ENCODE measurements at places on chromosomes 3 and 15.

GRCh38 chr3:23741036-23741706 lies 64.6 kb upstream of the UBE2E1 start:
- no peak for DNase-seq

DNA sequence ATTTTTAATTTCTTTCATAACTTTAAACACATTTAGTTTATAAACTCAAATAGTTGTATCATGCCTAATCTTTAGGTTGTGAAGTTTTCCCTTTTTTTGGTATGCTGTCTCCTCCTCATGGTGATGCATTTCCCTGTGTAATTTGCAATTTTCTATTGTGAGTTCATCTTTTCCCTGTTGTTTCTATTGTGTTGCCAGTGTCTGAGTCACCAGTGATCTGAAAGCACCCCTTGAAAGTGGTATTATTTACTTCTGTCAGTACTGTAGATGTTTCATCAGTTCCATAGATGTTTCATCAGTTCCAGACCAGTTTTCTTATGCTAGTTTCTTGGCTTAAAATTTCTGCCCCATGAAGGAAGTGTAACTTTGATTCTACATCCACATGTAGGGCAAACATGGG lies 80.6 kb downstream of the OXSM start:
- DNase-seq = no peak

GRCh38 chr3:62039586-62039985 lies 333.8 kb downstream of the FEZF2 start:
- no peak for DNase-seq

GRCh38 chr3:45952456-45952855 lies 9.2 kb downstream of the CXCR6 start:
- no peak for DNase-seq

- peak; percentile 67 for DNase-seq
Measured at GRCh38 chr15:20340931-20341661, 200.5 kb downstream of the GOLGA6L6 start.

- DNase-seq = no peak
Measured at GRCh38 chr15:25810631-25811091, 52.5 kb downstream of the ATP10A start.

DNA sequence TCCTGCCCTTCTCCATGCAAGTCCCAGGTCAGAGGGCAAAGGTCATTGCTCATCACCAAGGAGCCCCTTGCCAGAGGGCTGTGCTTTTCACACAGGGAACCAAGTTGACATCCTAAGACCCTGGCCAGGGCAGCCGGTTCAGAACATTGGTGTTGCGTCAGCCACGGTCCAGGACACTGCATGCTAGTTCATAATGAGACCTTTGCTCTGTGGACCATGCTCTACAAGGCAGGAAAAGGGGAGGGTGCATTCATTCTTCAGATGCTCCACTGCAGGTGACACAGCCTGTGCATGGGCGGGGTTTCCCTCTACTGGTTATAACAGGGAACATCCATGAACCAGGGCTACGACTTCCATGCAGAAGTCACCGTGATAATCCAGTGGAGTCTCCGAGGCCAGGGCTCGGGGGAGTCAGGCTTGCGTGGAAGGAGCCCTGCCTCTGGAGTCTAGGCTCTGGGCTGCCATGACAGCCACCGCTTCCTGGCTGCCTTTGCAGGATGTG lies 81.6 kb downstream of the OCA2 start:
- DNase-seq = no peak

DNA sequence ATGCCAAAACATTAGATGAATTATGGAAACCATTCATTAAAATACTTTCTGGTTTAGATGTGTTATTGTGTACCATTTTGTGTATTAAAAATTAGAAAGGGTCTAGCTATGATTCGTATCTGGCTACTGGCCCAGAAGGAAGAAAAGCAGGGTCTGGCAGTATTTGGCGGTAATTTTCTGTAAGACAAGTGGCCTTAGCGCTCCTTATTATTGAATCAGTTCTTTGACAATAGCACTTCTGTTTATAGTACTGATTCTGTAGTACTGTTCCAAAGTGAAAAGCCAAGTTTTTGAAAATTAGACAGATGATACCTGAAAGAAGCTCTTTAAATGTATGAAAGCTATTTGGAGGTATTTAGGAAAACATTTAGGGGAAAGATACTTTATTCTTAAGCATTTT lies 10.2 kb downstream of the GLCE start:
- no peak for DNase-seq

DNA sequence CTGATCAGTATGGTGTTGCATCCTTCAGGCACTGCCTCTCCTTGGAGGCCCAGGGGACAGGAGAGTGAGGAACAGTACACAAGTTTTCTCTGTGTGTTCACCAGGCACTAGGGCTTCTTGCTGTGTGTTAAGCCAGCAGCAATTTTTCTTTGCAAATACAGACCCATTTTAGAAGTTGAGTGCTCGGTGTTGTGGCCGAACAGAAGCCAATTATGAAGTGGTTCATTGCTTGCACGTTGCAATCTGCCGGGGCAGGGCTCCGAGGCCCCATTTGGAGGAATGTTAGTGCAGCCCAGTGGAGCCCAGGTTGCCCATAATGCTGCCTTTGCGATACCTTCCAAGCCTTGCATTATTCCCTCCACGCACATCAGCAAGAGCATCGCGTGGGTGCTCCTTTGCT lies 51.0 kb downstream of the EPHB1 start:
- no peak for DNase-seq

GRCh38 chr3:42728056-42728455 lies 25.5 kb upstream of the HHATL start:
- DNase-seq = no peak
